ENCODE measurements at places on chromosomes 2 and 18.
A peak's percentile ranks its signal among the peaks of the same experiment; 100 is the strongest.

DNA sequence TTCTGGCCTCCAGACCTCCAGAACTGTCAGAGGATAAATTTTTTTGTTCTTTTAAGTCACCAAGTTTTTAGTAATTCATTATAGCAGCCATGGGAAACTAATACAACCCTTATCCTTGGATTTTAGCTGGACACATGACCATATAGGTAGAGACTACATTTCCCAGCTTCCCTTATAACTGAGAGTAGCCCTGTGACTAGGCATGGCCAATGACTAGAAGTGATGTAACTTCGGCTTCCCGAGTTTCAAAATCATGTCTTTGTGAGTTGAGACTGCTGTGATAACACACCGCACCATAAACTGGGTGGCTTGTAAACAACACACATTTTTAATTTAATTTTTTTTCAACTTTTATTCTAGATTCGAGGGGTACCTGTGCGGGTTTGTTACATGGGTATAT lies 134.0 kb upstream of the SERTAD2 start:
- no peaks in the 10 kb centered on the region for H3K27me3 ChIP-seq
- no peaks in the 10 kb centered on the region for H3K36me3 ChIP-seq
- H3K4me1 ChIP-seq, result no peaks in the 10 kb centered on the region
- H3K27ac ChIP-seq, result no peak overlapping the region
- no peak for DNase-seq

DNA sequence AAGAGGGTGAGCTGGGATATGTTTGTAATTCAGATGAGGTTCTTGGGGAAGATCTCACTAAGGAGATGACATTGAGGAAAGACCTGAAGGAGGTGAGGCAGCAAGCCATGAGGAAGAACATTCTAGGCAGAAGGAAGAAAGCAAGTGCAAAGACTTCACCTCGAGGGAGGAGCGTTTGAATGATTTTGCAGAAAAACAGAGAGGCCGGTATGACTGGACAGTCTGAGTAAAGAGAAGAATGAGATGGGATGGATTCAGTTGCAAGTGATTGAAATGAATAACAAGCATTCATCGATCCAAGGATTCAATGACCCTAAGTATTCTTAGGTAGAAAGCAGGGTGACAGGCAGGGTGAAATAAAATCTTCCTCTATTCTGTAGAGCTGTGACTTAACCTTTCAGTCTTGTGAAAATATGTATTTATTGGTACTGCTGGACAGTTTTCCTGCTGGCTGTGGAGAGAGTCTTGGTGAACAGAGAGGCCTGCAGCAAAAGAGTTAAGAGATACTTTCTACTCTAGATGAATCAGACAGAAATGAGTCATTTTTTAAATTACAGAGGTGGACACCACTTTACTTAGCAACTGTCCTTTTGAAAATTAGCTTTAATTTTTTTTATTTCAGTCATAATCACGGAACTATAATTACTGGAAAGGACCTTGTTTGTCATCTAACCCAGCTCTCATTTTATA lies 278.4 kb downstream of the LRRTM1 start:
- H3K27me3 ChIP-seq, result peaks cover 7% of the 10 kb centered on the region
- H3K36me3 ChIP-seq, result no peaks in the 10 kb centered on the region
- H3K4me1 ChIP-seq, result peaks cover 12% of the 10 kb centered on the region
- no peak overlapping the region for H3K27ac ChIP-seq

- H3K4me3 ChIP-seq, result no peak overlapping the region
- no peaks in the 10 kb centered on the region for H3K27me3 ChIP-seq
- H3K4me1 ChIP-seq, result peaks cover 17% of the 10 kb centered on the region
- no peak for DNase-seq
- H3K36me3 ChIP-seq, result peaks cover 11% of the 10 kb centered on the region
- H3K27ac ChIP-seq, result no peak overlapping the region
Observed at GRCh38 chr2:144379851-144380311, 140.0 kb downstream of the ZEB2 start.

DNA sequence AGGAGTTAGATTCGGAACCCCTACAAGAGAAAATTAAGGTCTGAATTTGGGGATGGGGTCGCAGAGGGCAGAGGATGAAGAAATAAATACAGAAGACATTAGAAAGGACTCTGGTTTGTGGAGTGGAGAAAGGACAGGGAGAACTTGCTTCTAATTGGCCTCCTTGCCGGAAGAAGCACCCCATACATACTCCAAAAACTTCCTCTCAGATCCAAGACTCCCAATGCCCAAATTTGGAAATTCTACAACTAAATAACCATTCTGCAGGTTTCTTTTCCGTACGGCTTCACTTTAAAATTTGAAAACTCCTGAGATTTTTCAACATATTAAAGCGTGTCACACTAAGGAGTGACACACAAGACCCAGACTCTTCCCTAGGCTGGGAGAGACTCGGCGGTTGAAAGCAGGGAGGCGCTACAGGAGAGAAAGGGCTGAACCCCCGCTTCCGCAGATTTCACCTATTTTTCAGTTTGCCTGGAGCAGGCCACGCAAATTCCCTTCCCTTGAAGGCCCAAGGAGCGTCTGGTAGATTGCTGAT lies 478 bp downstream of the CLHC1 start:
- peak overlapping the region; percentile 99 for H3K27ac ChIP-seq
- H3K27me3 ChIP-seq, result no peaks in the 10 kb centered on the region
- peaks cover 17% of the 10 kb centered on the region for H3K36me3 ChIP-seq
- H3K4me1 ChIP-seq, result peaks cover 38% of the 10 kb centered on the region
- H3K4me3 ChIP-seq, result peak overlapping the region; percentile 91

DNA sequence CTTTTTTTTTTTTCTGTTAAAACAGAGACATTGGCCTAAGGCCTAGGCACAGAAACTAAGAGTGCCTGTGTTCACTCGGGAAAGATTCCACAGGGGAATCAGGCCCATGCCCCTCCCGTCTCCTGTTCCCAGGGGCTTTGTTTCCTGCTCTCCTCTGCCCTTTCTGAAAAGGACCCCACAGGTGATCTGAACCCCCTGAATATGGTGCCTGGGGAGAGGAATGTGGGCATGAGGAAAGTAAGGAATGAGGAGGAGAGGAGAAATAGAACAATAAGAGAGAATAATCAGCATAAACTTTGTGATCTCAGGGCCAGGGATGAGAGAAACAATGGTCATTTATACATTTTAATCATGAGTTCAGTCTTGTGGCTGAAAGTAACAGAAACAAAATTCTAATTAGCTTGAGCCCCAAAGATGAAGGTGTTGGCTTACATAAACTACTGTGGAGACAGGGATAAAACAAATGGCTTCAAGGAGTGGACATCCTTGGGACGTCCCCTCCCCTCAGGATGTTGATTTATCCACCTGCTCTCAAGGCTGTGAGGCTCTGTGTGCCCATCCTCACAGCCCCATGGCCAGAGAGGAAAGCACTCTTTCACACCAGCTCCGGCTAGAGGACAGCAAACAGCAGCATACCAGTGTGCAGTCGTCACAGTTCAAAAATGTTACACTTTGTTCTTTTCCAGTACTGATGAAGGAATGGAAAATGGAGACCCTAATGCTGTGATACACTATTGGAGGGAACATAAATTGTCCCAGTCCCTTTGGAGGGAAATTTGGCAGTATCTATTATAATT lies 46.4 kb upstream of the MRPL33 start:
- no peak for DNase-seq
- no peak overlapping the region for H3K4me3 ChIP-seq

GRCh38 chr2:142300517-142300916 lies 169.7 kb upstream of the LRP1B start:
- no peak overlapping the region for H3K4me3 ChIP-seq
- no peaks in the 10 kb centered on the region for H3K27me3 ChIP-seq
- no peak for DNase-seq
- H3K36me3 ChIP-seq, result no peaks in the 10 kb centered on the region
- H3K27ac ChIP-seq, result no peak overlapping the region

GRCh38 chr2:60515721-60516226 lies 37.7 kb downstream of the BCL11A start:
- no peak for DNase-seq
- H3K27ac ChIP-seq, result peak overlapping the region; percentile 96
- no peaks in the 10 kb centered on the region for H3K27me3 ChIP-seq
- H3K4me3 ChIP-seq, result peak overlapping the region; percentile 28
- H3K4me1 ChIP-seq, result peaks cover 70% of the 10 kb centered on the region

GRCh38 chr2:114316532-114317300 lies 125.7 kb upstream of the DPP10 start:
- no peaks in the 10 kb centered on the region for H3K36me3 ChIP-seq
- H3K4me1 ChIP-seq, result no peaks in the 10 kb centered on the region
- DNase-seq, result no peak
- H3K4me3 ChIP-seq, result no peak overlapping the region

DNA sequence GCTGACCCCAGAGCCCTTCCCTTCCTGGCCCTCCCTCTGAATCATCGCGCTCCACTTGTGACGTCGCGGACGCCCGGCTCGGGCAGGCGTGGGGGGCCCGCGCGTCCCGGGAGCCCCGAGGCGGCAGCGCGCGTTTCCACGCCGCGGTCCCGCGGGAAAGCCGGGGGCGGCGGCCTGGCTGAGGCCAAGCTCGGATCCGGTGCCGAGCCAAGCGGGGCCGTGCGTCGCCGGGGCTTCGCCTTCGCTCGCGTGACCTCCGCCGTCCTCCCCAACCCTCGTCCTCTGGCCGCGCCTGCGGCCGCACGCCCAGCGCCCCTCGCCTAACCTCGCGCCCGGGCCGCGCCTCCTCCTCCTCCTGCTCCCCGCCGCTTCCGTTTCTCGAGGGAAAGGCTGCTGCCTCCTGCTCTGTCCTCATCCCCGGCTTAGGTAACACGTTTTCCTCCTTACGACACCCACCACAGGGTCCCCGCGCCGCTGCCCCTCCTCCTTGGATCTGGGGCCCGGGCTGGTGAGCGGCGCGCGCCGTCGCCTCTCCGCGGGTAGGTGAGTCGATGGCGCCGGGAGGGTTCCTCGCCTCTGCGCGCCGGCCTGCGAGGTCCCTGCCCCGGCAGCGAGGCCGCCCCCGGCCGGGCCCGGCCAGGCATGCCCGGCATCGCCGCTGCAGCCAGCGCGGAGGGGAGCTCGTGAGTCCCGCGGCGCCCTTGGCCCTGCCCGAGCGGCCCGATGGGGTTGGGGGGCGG lies at the start of gene INPP1:
Gene INPP1 (plus strand): TSS at position 54 of the 740 bp plus-strand sequence. CDS start 16,514 bp downstream, outside the sequence.
- peaks cover 18% of the 10 kb centered on the region for H3K4me1 ChIP-seq
- H3K4me3 ChIP-seq, result peak within 1 kb of the TSS; percentile 78
- DNase-seq, result peak; percentile 66
- H3K27me3 ChIP-seq, result no peaks in the 10 kb centered on the region

GRCh38 chr2:130371723-130372054 lies 15.8 kb downstream of the PTPN18 start:
- H3K27ac ChIP-seq, result peak overlapping the region; percentile 90
- peak overlapping the region; percentile 86 for H3K4me3 ChIP-seq
- H3K4me1 ChIP-seq, result peaks cover 20% of the 10 kb centered on the region
- no peak for DNase-seq

DNA sequence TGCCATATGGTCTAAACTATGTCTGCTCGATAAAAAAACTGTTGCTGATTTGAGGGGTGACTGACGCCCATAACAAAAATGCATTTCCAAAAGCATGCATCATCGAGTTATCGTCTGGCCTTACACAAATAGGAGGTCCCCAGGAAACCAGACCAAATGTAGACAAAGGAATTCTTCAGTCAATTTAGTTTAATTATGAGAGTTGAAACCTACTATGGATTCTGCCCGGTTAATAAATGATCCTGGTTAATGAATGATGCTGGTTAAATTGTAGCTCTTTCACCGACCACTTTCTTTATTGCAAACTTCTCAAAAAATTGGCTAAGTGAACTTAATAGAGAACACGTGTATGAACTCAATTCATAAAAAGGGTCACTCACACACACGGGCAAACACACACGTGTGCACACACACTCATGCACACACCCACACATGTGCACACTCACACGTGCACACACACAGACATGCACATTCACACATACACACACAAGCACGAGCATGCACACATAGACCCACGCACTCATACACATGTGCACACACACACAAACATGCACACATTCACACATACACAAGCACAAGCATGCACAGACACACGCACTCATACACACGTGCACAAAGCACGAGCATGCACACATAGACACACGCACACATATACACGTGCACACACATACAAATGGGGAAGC lies 59.0 kb upstream of the SALL3 start:
- no peak overlapping the region for H3K27ac ChIP-seq
- H3K4me1 ChIP-seq, result no peaks in the 10 kb centered on the region
- no peaks in the 10 kb centered on the region for H3K36me3 ChIP-seq

- peaks cover 5% of the 10 kb centered on the region for H3K36me3 ChIP-seq
- no peaks in the 10 kb centered on the region for H3K27me3 ChIP-seq
- H3K27ac ChIP-seq, result no peak overlapping the region
- peaks cover 9% of the 10 kb centered on the region for H3K4me1 ChIP-seq
- H3K4me3 ChIP-seq, result no peak overlapping the region
Observed at GRCh38 chr2:7800031-7800430, 881.8 kb upstream of the ID2 start.

GRCh38 chr2:69381337-69381737 lies 5.7 kb downstream of the GFPT1 start:
- no peak overlapping the region for H3K4me3 ChIP-seq
- H3K27ac ChIP-seq, result peak overlapping the region; percentile 66
- H3K36me3 ChIP-seq, result peaks cover 12% of the 10 kb centered on the region
- DNase-seq, result no peak

- H3K27ac ChIP-seq, result no peak overlapping the region
- H3K4me1 ChIP-seq, result no peaks in the 10 kb centered on the region
- no peaks in the 10 kb centered on the region for H3K36me3 ChIP-seq
- H3K4me3 ChIP-seq, result no peak overlapping the region
- DNase-seq, result no peak
Observed at GRCh38 chr18:33022370-33022769, 249.5 kb upstream of the KLHL14 start.

DNA sequence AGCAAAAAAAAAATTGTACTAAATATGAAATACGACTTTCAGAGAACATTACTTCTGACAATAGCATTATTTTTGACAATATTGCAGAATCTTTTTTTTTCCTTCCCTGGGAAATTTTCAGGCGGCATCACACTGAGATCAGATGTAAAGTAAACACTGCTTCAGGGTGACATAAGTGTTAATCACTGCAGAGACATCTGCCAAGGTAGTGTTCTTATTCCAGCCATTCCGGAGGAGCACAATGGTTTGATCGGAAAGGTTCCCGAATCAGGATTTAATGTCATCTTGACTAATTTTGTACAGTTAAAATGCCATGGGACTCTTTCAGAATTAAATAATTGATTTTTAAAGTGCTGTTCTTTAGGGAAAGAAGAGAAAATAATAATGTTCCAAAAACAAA lies 56.7 kb upstream of the ZNF236 start:
- no peaks in the 10 kb centered on the region for H3K36me3 ChIP-seq
- H3K27ac ChIP-seq, result no peak overlapping the region
- no peak overlapping the region for H3K4me3 ChIP-seq
- DNase-seq, result no peak
- H3K27me3 ChIP-seq, result peaks cover 7% of the 10 kb centered on the region

- no peak for DNase-seq
- H3K4me1 ChIP-seq, result peaks cover 9% of the 10 kb centered on the region
- peaks cover 49% of the 10 kb centered on the region for H3K36me3 ChIP-seq
- no peak overlapping the region for H3K27ac ChIP-seq
- H3K27me3 ChIP-seq, result no peaks in the 10 kb centered on the region
- no peak overlapping the region for H3K4me3 ChIP-seq
Observed at GRCh38 chr2:237752761-237753165, 45.8 kb upstream of the RBM44 start.

GRCh38 chr2:190469771-190470170 lies 61.6 kb downstream of the MFSD6 start:
- no peaks in the 10 kb centered on the region for H3K27me3 ChIP-seq
- H3K36me3 ChIP-seq, result peaks cover 20% of the 10 kb centered on the region

Measured in mesothelial cell of epicardium (in vitro differentiated cells).